ENCODE measurements at places on chromosomes 6 and 20. TPM values are rescaled to one million over a fixed set of nuclear protein-coding genes. Genes with fewer than 3 reads are reported as not detected.

Gene DNMT3B
- polyA plus RNA-seq, result 0.32 TPM

Gene CNBD2
- 0.86 TPM for polyA plus RNA-seq

Gene HCK
- 17.2 TPM for polyA plus RNA-seq

Gene TCF15
- polyA plus RNA-seq, result not detected

GRCh38 chr6:28695715-28696114, 170.0 kb downstream of the GPX5 start:
- no peak for DNase-seq

GRCh38 chr6:55569638-55570037, 9.4 kb downstream of the HMGCLL1 start:
- DNase-seq, result no peak

GRCh38 chr20:61754976-61755778, 310.5 kb downstream of the TAF4 start:
- no peak for DNase-seq

DNA sequence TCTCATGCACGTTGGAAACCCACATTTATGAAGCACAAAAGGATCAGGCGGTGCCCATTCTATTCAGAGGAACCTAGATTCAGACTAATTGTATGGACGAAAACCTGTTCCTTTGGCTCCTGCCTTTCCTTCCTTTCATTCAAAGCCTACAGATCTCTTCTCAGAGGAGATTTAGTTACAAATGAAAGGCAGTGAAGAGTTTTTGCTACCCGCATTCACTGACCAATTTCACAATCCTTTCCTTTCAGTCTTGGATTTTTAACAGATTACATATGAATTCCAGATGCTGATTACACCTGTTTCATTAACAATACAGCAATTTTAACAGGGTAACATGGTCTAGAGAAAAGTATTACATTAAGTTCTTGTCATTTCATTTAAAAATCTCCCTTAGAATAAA, 32.0 kb downstream of the TMEM242 start:
- no peak for DNase-seq

GRCh38 chr6:117137711-117138110, 127.6 kb upstream of the VGLL2 start:
- no peak for DNase-seq

GRCh38 chr6:106446287-106446885, 85.9 kb downstream of the CRYBG1 start:
- no peak for DNase-seq

DNA sequence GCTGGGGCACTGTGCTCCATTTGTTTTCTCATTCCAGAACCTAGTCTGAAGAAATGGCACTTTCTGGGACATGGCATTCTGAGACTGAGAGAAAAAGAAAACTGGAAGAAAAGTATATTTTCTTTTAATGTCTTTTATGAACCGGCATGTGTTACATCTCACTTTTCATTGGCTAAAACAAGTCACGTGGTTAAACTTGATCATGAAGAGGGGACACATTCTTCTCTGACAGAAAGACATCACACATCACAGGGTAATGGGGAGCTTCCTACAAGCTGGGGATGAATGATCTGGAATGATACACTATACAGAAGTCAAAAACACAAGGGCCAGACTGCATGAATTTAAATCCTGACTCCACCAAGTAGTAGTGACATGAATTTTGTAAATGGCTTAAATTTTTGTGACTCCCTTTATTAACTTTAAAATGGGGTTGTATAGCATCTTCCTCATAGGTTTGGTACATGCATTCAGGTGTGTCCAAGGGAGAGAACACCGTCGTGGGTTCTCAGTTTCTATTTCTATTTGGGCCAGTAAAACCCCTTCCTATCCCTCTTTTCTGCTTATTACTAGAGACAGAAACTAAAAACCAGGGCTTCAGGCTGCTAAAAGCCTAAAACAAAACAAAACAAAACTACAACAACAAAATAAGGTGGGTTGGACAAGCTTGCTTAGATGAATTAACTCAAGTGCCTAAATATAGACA, 61.7 kb upstream of the GFRAL start:
- DNase-seq, result no peak

DNA sequence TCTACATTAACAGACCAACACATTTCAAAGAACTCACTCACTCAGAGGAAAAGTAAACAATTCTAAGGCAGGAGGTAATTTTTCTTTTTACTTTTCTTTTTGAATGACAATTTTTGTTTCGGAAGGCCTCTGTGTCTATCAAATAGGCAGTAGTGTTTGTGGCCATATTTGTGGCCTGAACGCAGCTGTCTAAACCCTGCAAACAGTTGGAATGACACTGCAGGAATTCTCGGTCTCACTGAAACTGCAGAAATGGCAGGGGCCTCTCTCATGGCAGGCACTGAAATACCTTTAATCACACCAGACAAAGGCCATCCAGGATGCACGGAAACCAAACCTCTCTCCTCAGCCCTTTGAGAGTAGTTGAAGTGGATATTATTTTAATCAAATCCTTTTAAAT, 30.4 kb downstream of the FYN start:
- DNase-seq, result no peak

DNA sequence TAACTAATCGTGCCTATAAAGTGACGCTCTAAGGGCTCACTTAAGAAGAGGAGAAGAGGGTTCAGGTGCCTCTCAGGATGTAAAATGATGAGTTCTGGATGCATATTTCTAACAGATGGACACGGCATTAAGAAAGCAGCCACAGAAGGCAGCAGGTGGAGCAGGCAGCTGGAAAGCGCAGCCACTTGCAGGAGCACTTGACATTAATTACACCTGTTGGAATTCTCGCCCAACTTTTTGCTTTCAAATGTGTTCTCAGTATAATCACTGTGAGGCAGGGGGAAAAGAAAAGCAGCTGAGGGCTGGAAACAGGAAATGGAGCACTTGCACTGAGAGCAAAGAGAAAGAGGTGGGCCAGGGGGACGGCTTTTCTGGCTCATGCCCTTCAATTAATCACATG, 164.2 kb downstream of the NKAIN2 start:
- DNase-seq, result no peak

DNA sequence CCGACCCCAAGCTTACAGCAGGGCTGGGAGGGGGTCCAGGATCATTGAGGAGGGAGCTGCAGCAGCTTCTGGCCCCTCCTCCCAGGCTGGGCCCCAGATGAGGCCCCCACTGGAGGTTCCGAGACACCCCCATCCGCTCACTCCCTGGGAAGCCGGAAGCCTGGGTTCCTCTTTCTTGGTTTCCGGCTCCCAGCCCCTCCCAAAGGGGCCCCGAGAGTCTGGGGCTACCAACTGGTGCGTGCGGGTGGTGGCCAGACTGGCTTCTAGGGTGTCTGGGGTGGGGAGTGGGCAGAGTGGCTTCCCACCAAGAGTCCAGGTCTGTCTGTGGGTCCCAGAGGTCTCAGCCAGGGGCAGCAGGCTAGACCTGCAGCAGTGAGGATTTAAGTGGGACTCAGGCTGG, 2.2 kb downstream of the RGS19 start:
- no peak for DNase-seq

- DNase-seq, result no peak
These were observed 25.6 kb upstream of the ARMH2 start for GRCh38 chr6:24824142-24824938.

DNA sequence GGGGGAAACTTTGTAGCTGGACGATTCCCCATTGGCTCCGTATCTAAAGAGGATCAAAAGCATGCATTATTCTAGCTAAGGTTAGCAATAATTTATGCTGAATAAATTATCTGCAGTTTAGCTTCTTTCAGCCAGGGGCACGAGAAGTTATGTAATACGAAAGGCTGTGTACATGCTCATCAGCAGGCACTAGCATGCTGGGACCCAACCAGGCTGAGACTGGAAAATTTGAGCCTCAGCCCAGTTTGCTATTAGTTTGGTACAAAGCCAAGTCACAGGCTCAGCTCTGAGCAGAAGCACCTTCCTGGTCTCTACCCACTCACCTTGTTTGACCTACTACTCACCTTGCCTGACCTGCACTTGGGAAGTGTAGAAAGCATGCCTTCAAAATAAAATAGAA, 328.1 kb upstream of the ARID1B start:
- no peak for DNase-seq

DNA sequence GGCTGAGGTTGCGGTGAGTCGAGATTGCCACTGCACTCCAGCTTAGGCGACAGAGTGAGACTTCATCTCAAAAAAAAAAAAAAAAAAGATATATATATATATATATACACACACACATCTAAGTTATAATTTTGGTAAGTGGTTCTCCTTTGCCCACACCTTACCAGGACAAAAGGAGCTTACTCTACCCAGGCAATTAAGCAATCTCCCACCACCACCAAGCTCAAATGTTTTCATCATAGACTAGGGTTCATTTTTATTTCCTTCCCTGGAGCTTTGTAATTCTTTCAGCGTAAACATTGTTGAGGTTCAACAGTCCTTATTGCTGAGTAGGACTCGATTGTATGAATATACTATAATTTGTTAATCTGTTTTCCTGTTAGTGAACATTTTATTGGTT, 23.5 kb downstream of the AMD1 start:
- no peak for DNase-seq

Data from GM12878 (cell line).